ENCODE measurements at places on chromosomes 16 and 17.

DNA sequence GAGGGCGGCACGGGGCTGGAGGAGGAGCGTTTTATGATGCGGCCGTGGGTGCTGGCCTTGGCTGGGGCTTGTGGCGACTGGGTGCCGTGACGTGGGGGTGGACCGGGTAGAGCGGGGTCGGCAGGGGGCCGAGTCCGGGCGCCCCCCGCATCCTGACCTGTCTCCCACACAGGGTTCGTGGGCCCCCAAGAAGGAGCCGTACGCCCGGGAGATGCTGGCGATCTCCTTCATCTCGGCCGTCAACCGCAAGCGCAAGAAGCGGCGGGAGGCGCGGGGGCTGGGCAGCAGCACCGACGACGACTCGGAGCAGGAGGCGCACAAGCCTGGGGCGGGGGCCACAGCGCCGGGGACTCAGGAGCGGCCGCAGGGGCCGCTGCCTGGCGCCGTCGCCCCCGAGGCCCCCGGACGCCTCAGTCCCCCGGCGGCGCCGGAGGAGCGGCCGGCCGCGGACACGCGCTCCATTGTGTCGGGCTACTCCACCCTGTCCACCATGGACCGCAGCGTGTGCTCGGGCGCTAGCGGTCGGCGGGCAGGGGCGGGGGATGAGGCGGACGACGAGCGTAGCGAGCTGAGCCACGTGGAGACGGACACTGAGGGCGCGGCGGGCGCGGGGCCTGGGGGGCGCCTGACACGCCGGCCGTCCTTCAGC is 81.6 kb downstream of the ARHGAP23 start:
- no peak for DNase-seq

DNA sequence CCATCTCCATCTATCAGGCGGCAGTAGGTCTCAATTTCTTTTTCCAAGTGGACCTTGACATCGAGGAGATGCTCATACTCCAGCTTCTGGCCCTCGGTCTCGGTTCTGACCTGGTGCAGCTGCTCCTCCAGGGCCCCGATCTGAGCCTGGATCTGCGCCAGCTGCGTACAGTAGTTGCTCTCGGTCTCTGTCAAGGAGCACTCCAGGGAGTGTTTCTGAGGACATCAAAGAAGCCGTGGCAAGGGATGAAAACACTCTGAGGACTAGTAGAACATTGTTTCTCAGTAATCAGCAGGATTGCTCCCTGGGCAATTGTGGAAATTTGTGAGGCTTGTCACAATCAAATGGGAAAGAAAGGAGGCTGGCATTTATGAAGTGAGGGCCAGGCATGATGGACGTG is 5.9 kb downstream of the KRT28 start:
- no peak for DNase-seq

DNA sequence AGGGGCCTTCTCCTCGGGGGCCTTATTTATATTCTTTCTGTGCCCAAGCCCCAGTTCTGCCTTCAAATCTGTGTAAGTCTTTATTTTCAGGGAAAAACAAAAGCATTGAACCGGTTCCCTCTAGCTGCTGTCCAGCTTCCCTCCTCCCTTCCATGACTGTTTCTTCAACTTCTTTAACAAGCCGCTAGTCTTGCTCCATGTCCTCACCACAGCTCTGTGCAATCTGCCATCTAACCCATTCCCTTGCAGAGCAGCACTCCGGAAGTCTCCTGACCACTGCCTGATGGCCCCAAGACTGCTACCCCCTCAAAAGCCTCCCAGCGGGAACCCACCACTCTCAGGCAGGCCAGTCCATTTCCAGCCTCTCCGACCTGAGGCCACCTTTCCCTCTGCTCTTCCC is 16.9 kb downstream of the EMC8 start:
- no peak for DNase-seq

DNA sequence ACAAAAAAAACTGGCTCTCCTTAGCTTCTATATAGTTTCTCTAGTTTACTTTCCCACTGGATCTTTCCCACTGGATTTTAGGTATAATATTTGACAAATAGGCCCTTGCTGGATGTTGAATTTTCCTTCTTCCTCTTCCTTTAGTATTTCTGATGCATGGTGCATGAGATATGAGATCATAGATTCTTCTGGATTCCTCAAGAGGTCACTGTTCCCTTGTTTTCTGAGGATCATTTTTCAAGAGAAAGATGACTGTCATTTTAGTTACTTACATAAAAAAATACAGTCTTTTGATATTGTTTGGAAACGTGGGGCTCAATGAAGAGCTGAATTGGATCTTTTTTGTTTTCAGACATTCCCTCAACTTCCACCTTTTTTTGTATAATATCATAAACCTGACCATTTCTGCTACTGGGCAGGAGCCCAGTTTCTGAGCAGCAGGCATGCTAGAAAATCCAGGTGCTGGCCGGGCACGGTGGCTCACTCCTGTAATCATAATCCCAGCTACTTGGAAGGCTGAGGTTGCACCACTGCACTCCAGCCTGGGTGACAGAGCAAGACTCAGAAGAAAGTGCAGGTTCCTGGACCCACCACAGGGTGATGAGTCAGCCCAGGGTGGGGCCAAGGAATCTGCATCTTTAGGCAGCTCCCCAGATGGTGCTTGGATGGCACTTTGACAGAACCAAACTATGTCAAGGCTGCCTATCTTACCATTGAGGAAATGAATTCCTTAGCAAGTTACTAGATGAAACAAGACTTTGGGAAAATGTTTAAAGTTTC is 70.3 kb downstream of the SDR42E1 start:
- DNase-seq, result no peak

DNA sequence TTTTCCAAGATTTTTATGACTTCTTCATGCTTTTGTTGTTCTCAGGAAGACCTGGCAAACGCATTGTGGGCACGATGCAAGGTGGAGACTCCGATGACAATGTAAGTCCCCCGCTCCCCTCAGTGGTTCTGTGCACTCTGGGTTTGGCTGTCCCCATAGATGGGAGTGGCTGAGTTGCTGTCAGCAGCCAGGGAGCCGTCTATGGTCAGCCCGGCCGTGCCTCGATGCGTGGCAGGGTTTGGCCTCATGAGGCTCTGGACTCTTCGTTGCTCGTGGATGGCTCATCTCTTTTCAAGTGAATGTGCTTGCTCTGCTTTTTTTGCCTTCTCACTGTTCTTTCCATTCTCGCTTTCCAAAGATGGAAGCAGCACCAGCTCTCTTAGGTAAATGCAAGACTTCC is 31.9 kb downstream of the CLUAP1 start:
- no peak for DNase-seq

GRCh38 chr17:82095777-82096708 is 2.0 kb downstream of the FASN start:
- DNase-seq, result no peak

- DNase-seq, result no peak
These were observed 24.8 kb downstream of the CYB5D2 start for GRCh38 chr17:4167786-4168185.

DNA sequence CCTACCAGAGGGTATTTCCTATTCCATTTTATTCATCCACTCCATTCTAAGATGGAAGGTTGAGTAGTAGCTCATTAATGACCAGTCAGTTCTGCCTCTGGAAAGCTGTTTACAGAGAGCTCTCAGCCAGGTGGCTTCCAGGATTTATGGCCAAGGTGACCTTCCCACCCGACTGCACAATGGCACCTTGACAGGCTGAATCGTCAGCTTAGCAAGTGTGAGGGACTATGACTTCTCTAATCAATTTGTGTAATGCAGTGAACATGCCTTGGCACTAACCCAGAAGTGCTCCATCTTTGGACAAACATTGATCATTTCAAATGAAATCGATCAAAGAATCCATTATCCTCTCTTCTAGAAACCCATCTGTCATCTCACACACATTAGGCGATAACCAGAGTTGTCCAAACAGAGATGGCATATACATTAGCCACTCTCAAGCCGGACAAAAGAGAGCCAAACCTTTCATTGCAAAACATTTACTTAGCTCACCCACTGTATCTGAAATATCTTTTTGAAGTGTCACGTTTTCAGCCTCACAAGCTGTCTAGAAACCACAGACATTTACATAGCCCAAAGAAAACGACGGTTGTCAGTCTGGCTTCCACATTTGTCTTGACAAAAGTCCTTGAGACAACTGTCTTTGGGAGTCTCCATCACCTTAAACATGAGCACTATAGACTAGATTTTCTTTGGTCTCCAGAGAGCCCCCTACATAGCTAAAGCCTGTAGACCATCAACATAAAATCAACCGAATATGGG is 35.6 kb downstream of the CLEC3A start:
- DNase-seq, result no peak

DNA sequence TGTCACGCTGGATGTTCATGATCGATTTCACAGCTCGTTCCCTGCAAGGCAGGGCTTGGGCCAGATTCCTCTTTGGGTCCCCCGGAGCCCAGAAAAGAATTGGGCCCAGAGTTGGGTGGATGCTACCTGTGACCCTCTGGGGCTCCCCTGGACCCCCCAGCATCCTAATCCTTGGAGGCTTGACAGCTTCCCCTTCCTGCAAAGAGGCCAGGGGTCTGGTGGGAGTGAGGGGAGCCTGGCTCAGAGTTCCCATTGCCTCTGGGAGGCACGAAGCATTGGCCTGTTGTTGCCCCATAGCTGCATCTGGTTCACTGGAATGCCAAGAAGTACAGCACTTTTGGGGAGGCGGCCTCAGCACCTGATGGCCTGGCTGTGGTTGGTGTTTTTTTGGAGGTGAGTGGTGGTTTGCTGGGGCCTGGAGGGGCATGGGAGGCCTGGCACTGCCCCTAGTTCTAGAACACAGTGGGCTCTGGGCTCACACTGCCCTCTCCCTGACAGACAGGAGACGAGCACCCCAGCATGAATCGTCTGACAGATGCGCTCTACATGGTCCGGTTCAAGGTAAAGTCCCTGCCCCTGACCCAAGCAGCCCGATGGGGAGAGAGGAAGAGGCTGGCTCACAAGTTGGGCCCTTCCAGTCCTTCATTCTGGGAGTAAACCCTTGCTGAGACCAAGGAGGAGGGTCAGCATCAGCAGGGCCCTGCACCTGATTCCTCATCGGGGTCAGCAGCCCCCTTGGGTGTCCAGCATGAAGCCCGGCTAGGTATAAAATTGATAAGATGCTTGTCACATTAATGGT is 7.2 kb downstream of the CA7 start:
- no peak for DNase-seq

DNA sequence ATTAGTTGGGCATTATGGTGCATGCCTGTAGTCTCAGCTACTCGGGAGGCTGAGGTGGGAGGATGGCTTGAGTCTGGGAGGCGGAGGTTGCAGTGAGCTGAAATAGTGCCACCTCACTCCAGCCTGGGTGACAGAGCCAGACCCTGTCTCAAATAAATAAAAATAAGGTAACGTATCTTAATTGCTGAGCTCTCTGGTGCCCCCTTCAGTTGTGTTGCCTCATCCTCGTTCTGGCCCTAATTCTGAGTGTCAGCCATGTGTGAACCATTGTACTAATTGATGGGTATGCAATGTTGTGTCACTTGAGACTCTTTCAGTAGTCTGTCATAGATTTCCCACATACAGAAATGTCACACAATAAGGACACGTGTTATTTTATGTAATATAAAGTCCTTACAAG is 363.1 kb upstream of the RBFOX1 start:
- DNase-seq, result no peak

DNA sequence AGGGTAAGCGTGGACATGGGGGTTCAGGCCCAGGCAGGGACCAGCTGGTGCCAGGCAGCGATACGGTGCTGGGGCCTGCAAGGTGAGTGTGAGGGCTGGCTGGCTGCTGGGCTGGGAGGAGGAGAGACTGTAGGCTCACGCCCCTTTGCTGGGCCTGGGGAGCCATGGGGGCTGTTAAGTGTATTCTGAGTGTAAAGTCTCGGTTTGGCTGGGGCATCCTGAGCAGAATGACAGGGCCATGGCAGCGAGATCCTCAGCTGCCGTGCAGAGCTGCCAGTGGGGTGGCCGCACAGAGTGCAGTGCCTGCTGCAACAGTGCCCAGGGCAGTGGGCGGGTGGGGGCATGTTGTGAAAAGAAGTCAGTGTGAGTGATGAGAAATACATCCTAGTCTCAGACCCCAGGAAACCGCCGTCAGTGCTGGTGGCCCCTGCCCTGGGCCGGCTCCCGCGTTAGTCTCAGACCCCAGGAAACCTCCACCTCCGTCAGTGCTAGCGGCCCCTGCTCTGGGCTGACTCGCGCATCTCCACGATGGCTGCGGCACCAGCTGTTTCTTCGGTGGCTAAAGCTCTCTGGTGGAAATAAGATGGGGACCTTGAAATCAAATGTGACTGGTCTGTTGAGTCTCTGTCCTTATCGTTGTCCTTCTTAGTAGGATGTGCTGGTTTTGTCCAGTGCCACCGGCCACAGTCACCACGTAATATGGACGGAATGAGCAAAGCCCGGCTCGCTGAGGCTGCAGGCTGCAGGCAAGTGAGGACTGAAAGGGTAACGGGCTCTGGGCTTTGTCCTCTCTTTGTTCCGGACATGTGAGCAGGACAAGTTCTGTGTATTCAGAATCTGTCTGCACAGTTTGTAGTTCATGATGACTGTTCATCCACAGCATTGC is 22.9 kb downstream of the ACSF3 start:
- no peak for DNase-seq

GRCh38 chr17:18106211-18106610 is 2.3 kb upstream of the MYO15A start:
- no peak for DNase-seq

DNA sequence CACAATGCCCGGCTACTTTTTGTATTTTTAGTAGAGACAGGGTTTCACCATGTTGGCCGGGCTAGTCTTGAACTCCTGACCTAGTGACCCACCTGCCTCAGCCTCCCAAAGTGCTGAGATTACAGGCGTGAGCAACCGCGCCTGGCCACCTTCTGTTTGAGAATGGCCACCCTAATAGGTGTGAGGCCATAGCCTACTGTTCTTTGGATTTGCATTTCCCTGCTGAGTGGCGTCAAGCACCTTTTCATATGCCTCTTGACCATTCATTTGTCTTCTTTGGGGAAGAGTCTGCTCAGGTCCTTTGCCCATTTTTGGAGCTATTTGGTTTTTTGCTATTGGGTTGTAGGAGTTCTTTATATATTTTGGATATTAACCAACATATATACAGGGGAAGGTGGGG is 276.7 kb downstream of the PARN start:
- DNase-seq, result no peak

- DNase-seq, result no peak
These were observed 235.6 kb downstream of the ZNF423 start for GRCh38 chr16:49620158-49620868.

DNA sequence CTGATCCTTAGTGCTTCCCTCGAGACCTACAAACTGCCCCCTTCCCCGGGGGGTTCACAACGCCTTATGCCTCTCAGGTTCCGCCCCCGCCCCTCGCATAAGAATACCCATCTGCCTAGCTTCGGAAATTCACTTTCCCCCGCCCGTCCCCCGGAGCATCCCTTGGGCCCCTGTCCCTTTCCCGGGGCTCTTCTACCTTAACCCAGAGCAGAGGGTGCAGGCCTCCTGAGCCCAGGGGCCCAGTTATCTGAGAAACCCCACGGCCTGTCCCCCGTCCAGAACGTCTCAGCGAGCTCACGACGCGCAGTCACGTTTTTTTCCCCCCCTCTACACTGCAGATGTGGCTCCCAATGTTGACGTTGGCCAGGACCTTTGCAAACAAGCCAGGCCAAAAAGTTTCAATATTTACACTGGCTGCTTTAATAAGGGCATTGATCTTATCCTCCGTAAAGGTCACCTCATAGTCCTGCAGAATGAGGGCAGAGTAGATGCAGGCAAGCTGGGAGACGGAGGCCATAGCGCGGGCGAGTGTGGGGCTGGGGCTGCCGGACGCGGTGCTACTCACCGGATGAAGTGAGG is 1.4 kb upstream of the NBR1 start:
- no peak for DNase-seq

GRCh38 chr17:66951605-66951953 is 12.9 kb upstream of the CACNG4 start:
- no peak for DNase-seq

- no peak for DNase-seq
These were observed 65.2 kb downstream of the SHCBP1 start for GRCh38 chr16:46555951-46556350.

GRCh38 chr16:22857296-22858025 is 43.5 kb downstream of the HS3ST2 start:
- no peak for DNase-seq

GRCh38 chr17:43845766-43846165 is 1.2 kb upstream of the CD300LG start:
- DNase-seq, result no peak
